ENCODE measurements at places on chromosomes 11 and 22. TPM values are rescaled to one million over a fixed set of nuclear protein-coding genes. Genes with fewer than 3 reads are reported as not detected.
A peak's percentile ranks its signal among the peaks of the same experiment; 100 is the strongest.

The KCNE3 gene
- polyA plus RNA-seq, result 1.7 TPM

The FRMD8 gene
- polyA plus RNA-seq, result 11.9 TPM

The RAB3IL1 gene
- 22.2 TPM for polyA plus RNA-seq

The MYO7A gene
- 3.3 TPM for polyA plus RNA-seq

The NRXN2 gene
- 31.8 TPM for polyA plus RNA-seq

The ZNF280B gene
- polyA plus RNA-seq, result 3.2 TPM

The PATE2 gene
- polyA plus RNA-seq, result not detected

DNA sequence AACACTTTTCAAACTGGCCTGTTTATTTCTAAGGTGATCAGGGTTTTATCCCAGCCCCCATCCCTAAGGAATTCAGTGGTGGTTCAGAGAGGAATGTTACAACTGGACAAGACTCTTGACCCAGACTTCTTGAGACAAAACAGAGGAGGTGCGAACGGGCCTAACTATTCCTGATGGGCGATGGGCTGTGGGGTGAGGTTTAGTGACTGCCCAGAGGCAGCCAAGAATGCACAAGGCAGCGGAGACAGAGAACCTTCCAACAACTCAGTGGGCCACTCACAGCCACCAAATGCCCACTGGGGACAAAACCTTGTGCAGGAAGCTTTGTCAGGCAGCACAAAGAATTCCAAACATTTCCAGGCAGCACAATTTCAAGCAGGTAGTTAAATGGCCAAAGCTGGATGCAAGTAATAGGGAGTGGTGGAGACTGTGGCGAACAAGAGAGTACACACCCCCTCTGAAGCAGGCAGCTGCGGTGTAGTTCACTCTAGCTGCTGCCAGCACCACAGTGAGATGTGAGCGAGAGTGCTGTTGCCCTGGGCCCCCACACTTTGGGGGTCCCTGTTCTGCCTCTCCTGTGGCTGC is 29.2 kb downstream of the SCUBE1 start:
- DNase-seq, result no peak

DNA sequence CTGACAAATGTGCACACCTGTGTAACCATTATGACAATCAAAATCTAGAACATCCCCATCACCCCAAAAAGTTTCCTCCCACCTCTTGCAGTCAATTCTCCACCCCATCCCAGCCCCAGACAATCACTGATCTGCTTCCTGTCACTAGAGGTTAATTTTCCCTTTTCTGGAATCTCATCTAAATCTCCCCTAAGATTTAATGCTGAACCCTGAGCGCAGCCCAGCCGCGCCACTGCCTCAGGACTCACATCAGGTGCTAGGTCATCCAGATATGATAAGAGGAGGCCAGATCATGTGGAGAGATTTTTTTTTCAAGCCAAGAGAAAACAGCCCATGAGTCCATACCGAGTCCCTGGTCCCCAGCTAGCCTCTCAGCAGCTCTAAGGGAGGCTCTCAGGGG is 4.3 kb upstream of the TMPRSS13 start:
- no peak for DNase-seq

DNA sequence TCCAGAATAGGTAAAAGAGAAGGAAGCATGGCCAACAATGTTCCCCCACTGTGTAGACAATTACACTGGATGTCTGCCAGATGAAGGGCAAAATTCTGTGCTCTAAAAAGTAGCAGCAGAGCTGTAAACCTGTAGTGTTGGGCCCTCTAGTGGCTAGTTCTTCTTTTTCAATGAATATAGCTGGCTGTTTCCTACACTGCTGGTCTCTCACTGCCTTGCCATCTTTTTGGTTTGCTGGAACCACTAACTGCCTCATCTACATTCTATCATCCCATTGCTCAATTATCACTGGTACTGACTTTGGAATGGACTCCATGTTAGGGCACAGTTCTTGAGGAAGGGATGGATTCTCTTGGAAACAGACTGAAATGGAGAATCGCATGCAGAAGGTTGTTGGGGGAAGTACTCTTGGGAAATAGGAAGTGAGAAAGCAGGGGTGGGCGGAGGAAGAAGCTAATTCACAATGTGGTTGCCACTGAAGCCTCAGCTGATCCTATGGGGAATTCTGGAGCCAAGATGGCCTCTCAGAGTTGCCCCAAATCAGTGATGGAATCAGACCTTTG is 17.9 kb downstream of the KCNE3 start:
- peak; percentile 73 for DNase-seq

DNA sequence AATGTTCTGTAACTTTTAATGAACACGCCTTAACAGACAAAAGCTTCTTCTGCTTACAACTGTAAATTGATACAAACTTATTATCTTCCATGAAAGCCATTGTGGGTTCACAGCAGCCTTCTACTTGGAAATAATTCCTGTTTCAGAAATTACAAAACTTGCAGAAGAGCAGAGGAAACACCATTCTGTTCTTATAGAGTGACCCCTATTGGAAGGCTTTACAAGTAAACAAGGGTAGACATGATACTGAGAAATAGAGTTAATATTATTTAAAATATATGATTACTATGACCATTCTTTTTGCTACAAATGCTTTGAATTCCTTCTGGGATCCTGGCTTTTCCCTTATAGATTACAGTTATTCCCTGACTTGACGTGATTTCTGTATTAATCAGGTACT is 32.4 kb upstream of the KCNA4 start:
- no peak for DNase-seq

DNA sequence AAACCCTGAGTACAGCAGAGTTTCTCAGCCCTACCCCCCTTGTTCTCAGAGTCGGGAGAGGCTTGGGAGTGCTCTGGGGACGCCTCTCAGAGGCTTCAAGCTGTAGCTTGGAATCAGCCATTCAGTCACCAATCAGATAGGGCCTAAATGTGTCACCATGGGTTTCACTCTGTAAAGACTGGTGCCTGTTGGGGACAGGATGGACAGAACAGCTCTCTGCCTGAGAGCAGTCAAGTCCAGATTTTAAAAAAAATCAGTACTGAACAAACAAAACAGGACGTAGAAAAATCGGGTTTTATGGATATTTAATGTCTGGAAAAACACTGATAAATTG is 1.3 kb downstream of the FADD start:
- no peak for DNase-seq

DNA sequence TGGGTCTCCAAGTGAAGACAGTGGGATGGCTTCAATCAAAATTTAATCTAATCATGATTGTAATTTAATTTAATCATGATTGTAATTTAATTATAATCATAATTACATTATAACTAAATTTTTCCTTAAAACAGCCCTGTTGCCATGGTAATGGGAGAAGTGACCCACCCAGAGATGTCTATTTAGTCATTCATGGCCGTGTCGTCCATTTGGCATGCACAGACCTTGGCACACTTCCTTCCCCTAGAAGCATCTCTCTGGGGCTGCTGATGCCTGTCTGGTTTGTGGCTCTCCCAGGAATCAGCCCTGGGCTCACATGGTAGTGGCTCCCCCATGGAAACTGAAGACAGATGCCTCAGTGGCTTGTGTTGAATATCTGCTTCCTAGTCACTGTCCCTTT is 27.0 kb downstream of the P4HA3 start:
- no peak for DNase-seq

- no peak for DNase-seq
Observed at GRCh38 chr22:37253126-37253660, 9.1 kb upstream of the RAC2 start.

GRCh38 chr22:27724709-27725108 is 76.8 kb downstream of the MN1 start:
- DNase-seq, result no peak

DNA sequence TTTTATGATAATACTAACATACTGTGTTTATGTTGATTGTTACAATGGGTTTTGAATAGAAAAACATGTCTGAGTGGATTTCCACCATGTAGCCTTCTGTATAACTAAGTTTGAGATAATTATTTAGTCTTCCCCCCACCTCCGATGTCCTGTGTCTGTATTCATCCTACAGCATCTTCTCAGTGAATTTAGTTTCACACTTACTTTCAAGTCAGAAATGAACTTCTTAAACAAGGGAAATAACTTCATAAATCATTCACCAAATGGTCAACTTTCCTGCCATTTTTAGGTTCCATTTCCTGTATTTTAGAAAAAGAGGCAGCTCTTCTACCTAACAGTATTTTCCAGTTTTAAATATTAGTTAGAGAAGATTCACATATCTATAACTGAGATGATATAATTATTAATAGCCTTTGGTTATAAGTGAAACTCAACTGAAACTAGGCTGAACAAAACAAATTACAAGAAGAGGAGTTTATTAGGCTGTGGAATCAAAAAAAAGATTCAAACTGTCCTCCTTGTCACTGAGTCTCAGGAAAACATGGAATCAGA is 3.5 kb downstream of the OR51B5 start:
- no peak for DNase-seq

DNA sequence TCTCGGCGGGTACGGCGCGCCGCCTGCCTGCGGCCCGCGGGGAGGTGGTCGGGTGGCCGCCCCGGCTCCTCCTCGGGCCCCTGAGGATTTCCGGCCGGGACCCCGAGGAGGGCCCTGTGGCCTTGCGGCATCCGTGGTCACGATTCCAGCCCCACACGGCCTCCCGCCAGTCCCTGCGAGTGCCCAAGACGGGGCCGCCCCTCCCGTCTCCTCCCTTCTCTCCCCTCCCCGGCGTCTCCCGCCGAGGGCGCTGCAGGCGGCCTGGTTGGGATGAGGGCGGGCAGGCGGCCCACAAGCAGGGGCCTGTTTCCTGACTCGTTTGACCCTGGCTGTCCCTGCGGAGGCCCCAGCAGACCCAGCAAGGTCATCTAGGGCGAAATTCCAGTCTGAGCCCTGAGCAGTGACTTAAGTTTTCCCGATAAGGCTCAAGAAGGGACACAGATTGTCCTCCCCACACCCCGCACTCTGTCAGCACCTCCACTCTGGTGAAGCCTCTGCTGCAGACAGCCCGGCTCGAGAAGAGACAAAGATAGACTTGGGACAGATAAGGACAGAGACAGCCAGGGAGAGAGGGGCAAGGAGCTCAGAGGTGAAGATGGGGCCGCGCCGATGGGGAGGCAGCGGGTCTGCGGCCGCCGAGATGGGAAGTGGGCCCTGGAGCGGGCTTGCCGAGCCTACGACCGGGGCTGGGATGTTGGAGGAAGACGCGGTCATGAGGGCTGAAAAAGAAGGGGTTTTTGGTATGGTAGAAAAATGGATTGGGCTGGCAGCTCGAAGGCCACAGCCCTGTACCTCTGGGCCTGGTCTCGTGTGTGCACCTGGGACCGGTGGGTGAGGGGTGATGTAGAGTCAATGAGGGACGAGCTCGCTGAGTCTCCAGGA is 95.0 kb downstream of the SWAP70 start:
- DNase-seq, result peak; percentile 79

DNA sequence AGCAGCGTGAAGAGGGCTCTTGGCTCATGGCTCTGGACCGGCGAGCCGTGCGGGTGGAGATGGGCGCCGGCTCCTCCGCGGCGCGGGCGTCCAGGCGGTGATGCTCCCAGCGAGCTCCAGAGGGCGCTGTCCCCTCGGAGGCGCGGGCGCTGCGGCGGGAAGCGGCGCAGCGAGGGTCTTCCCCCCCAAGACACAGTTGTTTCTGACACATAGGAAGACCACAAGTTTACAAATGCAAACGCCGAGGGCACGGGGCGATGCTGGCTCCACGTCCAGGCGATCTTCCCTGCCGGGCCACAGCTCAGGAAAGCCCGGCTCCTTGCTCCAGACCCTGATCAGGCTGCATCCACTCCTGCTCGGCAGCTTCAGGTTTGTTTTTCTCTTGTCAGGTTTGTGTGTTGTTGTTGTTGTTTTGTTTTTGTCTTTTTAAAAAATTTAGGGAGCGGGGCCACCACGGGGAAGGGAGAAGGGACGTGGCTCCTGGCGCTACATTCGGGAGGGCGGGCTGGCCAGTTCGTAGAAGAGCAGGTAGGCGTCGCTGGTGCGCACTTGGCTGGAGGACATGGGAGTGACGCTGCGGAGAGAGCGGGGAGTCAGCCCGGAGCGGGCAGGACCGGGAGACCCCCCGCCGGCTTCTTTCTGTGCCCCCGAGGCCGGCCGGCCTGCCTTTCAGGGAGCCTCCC is 10.0 kb upstream of the MFRP start:
- DNase-seq, result peak; percentile 94

DNA sequence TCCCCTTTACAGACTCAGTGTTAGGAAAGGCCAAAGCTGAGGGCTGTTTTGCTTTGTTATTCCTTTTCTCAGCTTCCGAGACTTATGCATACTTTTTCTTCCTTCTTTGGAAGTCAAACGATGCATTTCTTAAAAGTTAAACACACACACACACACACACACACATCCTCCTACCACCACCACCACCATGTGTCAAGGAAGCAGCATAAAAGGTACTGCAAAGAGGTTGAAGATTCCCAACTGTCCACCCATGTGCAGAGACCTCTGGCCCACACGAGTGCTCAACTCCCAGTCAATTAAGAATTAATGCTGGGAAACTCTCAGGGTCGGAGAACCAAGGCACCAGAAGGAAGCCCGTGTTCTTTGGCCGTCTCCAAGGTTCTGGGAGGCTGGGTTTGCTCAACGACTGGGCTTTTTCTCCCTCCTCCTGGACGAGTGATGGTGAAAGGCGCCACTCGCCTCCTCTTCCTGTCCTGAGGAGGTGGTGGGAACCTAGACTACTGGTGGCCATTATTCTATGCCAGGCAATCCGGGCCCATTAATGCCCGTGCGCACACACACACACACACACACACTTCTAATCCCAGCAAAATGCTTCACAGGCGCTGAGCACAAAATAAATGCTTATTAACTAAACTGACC is 15.1 kb downstream of the MN1 start:
- no peak for DNase-seq

DNA sequence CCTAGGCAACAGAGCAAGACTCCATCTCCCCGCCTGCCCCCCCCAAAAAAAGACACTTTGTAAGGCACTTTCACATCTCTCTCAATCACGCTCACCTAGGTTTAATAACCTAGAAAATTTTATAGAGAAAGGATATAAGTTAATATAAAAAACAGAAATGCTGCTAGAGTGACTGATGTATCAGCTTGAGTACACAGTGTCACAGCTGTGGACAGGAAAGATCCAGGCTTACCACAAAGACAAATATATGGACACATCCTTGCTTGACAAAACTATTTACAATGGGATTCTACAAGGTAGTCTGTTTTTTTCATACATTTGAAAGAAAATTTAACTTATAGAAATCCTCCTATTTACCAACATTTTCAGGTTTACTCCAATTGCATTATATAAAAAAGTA is 96.7 kb downstream of the ABTB2 start:
- no peak for DNase-seq

- DNase-seq, result peak; percentile 39
Observed at GRCh38 chr11:47271961-47272661, 2.2 kb downstream of the MADD start.

Measured in muscle of back (tissue), 13 donors.